ENCODE measurements at places on chromosomes 5 and 9.

DNA sequence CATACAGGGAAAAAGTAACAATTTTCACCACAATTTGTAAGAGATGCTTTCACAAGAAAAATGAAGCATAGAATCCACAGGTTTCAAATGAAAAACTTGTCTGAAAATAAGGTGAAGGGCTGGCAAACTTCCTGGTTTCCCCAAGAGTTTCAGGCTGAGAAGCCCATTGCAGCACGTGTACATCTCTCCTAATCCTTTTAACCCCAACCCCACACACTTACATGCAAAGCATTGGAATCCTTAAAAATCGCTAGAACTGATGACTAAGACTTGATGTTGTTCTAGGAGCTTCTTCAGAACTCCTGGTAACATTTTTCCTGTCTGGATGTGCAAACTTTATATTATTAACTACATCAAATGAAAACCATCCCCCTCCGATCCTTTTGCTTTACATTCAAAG lies 317.8 kb upstream of the RGMB start:
- no peak for DNase-seq

- no peak for DNase-seq
These were observed 31.3 kb downstream of the CPEB4 start for GRCh38 chr5:173919443-173919842.

DNA sequence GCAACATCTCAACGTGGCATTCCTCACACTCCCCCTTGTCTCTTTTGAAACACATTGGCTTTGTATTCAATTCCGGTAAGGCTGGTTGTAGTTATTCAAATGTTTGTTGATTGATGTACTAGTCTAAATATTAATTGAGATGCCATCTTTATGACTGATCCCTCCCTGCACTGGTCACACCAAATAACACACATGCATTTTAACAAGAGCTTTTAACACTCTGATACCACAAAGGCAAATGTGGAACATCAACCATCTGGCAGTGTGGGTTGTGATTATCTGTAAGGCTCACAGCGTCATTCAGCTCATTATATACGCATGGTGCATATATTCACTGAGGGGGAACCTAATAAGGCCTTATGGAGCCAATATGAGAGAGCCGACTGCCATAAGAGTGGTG lies 305.0 kb downstream of the TENT4A start:
- no peak for DNase-seq

GRCh38 chr9:78871452-78872331 lies 574.8 kb downstream of the PSAT1 start:
- DNase-seq: no peak

GRCh38 chr9:3023449-3023848 lies 179.6 kb upstream of the PUM3 start:
- no peak for DNase-seq

DNA sequence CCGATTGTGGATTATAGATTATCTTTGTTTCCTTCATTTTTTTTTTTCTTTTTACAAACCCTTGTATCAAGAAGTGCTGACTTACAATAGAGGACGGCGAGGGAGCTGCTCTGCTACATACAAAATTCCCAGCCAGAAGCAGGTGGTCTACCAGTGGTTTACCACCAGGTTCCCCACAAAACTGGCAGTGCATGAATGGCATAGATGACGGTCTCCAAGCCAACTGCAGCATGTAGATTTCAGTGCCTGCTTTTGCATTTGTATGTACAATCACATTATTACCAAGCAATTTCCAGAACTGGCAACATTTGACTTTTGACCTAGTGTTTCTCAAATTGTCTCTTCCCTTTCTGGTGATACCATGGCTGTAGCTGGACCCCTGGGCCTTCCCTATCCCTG lies 84.0 kb downstream of the ACER2 start:
- DNase-seq: no peak

DNA sequence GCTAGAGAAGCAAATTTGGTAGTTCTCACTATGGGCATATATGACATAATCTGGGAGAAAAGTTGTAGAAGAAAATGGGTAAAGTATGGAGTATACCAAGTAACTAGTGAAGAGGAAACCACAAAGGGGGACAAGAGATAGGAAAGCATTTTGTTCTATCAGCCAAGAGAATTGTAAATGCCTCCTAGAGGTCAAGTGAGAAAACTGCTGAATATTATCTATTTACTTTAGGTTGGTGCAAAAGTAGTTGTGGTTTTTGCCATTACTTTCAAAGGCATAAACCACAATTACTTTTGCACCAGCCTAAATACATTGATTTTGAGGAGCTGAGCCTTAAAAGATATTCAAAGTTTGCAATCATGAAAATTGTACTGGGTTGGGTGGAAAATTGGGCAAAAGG lies 126.7 kb upstream of the GRHPR start:
- no peak for DNase-seq

DNA sequence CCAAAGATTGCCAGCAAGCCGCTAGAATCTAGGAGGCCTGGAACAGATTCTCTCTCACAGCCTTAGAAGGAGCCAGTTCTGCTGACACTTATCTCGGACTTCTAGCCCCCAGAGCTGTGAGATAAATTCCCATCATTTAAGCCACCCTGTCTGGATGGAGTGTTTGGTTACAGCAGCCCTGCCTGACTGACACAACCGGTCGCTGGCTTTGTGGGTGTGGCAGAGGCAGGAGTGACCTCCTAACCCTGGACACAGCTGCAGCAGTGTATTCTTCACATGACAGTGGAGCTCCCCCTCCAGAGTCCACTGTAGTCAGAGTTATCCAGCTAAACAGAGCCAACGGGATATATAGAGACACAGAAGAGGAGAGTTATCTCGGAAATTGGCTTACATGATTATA lies 21.2 kb upstream of the IL17B start:
- DNase-seq: no peak

DNA sequence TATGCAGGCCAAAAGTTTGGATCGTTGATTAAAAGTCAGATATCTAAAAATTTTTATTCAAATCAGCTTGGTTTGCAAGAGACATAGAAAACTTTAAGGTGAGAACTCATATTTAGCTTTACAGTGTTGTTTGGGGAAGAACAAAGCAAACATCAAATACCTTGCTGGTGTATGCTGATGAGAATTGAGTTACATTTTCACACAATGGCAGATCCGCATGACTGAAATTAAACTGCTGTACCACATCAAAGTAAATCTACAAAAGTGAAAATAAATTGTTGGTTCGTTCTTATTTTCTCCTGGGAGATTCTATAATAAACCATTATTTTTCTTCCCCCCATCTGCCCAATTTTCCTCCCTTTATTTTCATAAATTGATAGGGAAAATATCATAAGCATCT lies 198.2 kb upstream of the PCSK5 start:
- DNase-seq: no peak

- no peak for DNase-seq
These were observed 8.9 kb upstream of the FBXW11 start for GRCh38 chr5:172015346-172015745.

GRCh38 chr5:104764197-104764596 lies 1201.6 kb upstream of the NUDT12 start:
- no peak for DNase-seq

GRCh38 chr9:78605041-78606000 lies 308.4 kb downstream of the PSAT1 start:
- no peak for DNase-seq

DNA sequence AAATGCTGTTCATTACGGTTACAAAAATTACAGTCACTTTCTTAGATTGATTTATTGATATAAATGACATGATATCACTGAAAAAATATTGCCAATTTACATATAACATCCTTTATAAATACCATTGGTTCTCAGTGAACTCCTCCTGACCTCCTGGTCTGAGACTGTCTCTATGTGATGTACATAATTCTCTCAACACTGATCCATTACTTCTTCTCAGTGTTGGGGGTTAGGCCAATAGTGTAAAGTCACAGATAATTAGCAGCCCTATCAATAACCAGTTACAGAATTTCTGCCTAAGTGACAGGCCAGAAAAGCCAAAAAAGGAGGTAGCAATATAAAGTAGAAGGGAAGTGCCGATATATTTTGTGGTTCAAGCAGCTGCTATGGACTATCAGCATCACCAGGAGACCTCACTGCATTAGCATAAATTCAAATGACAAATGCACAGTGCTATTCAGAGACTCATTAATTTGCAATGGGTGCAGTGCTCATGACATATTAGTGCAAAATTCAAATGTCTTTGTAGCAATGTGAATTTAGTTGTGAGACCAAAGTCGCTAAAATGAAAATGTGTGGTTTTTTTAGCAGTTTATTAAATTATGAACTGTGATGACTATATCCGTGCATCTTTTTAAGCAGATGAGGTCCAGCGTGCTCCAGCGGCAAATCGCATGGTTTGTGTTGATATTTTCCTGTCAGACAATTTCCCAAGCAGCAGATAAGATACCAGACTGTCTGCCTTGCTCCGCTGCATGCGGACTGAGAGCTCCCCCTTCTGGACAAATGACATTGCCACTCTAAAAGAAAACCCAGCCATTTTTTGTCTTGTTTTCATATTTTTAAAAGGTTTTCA lies 144.6 kb downstream of the CETN3 start:
- no peak for DNase-seq

- DNase-seq: no peak
These were observed 382.7 kb downstream of the CHSY3 start for GRCh38 chr5:130286971-130287370.

DNA sequence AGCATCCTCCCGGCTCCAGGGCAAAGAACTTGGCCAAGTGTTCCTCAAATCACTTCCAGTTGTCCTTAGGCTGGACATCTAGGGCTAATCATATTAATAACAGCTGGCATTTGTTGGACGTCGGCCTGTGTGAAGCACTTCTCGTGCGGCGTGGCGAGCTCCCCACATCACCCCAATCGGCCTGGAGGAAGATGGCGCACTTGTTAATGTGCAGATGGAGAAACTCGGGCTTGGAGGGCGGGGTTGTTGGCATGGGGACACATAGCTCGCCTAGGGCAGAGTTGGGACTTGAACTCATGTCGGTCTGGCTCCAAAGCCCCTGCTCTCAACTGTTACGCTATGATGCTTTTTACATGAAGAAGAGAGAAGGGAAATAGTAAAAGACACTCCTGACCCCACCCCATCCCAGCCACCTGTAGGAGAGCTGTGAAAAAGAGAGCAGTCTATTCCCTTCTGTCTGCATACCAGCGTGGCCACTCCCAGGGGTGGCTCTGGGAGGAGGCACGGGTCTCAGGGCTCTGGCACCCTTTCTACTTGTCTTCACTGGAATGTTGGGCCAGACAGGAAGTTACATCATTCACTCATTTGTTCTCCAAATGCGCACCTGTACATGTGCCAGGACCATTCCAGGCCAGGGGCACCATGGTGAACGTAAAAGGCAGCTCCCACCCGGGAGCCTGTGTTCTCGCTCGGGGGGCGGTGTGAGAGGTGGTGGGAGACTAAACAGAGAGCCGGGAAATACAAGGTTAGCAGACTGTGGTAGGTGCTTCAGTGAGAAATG lies 12.8 kb upstream of the NUP214 start:
- no peak for DNase-seq

DNA sequence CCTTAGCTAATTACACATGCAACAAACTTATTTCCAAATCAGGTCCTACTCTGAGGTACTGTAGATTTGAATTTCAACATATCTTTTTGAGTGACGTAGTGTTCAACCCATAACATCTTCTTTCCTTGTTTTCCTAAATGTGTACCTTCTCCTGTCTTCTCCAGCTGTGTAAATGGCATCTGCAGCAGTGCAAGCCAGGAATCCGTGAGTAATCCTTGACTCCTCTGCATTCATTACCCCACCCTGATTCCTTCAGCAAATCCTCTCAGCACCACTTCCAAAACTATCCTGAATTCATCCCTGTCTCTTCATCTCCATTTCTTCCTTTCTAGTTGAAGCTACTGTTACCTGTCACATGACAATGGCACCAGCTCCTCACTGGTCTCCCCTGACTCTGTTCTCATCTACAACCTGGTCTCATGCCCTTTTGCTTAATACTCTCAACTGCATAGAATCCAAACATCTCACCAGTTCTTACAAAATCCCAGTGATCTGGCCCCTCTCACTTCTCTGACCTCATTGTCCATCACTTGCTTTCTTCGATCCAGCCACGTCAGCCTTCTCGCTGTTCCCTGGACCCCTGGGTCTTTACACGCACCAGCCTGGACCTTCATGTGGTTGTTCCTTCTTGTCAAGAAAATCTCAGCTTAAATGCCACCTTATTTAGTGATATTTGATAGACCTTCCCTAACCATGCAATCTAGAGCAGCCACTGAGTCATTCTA lies 14.6 kb upstream of the TRAF1 start:
- no peak for DNase-seq

DNA sequence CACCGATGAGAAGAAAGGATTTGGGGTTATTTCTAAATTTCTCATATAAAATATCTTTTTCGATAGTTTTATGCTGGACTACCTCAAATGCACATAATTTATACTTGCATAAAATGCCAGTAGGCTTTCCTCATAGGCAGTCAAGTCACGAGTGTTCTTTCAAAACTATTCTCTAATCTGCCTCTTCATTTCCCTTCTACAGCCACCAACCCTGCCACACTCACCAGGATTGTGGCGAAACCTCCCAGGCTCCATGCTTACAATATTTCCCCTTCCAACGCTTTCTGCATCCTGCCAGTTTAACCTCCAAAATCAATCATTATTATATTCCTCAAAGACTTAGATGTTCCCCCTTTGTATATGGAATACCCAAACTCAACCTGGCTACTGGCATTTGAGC lies 65.4 kb downstream of the FRMD3 start:
- DNase-seq: no peak

- no peak for DNase-seq
These were observed 1109.0 kb upstream of the ACO1 start for GRCh38 chr9:31275419-31275818.

DNA sequence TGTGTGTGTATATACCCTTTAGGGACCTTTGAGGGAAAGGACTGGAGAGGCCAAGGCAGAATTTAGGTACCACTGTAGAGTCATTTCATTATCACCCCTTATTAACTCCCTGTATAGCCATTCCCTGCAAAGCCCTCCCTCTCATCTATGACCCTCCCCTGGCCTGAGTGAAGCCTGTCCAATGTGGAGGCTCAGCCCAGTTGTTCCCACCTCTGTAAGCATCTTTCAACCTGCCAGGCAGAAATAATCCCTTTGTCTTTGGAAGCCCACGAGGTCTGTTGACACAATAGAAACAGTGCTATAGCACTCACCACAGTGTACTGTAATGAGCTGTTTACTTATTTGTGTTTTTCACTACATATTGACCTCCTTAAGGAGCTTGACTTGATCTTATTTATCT lies 88.5 kb upstream of the SEMA6A start:
- DNase-seq: no peak

- DNase-seq: no peak
These were observed 103.6 kb upstream of the KLF9 start for GRCh38 chr9:70517926-70518610.
